ENCODE measurements at places on chromosomes 16 and 17. TPM values are rescaled to one million over a fixed set of nuclear protein-coding genes. Genes with fewer than 3 reads are reported as not detected.

The ATMIN gene
- 28.2 TPM for total RNA-seq

DNA sequence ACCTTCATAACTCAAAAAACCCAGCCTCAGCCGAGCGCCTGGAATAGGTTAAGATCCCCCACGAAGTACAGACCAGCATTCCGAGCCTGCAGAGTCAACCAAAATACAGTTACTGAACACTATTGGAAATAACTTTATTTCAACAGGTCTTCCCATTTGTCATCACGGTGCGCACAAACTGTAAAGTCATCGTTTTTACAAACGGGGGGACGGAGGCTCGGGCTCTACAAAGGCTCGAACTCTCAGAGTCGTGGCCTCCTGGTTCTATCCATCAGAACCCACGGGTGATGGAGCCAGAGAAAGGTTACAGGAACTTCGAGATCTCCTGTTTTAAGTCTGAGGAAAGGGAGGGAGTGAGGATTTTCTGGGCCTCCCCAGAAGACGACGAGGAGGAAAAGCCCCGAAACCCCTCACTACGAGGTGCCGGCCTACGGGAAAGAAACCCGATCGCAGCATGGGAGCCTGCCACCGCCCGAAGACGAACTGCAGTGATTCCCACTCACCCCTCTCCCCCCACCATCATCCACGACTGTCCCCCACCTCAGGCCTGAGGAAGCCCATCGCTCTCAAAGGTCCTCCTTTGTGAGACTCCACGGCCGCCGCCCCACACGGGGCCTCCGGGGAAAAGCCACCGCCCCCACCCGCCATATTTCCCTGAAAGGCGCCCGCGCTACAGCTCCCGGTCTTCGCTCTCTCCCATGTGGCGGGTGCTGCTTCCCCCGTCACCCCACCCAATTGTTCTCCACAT lies 917 bp downstream of the YWHAE start:
- peaks cover 57% of the 10 kb centered on the region for H3K4me1 ChIP-seq
- H3K4me3 ChIP-seq = peak overlapping the region; percentile 82
- no peaks in the 10 kb centered on the region for H3K27me3 ChIP-seq
- no peaks in the 10 kb centered on the region for H3K36me3 ChIP-seq

GRCh38 chr16:85844169-85844481 lies 44.6 kb downstream of the COX4I1 start:
- H3K4me1 ChIP-seq = no peaks in the 10 kb centered on the region
- no peak for DNase-seq
- H3K4me3 ChIP-seq = no peak overlapping the region
- no peaks in the 10 kb centered on the region for H3K36me3 ChIP-seq

DNA sequence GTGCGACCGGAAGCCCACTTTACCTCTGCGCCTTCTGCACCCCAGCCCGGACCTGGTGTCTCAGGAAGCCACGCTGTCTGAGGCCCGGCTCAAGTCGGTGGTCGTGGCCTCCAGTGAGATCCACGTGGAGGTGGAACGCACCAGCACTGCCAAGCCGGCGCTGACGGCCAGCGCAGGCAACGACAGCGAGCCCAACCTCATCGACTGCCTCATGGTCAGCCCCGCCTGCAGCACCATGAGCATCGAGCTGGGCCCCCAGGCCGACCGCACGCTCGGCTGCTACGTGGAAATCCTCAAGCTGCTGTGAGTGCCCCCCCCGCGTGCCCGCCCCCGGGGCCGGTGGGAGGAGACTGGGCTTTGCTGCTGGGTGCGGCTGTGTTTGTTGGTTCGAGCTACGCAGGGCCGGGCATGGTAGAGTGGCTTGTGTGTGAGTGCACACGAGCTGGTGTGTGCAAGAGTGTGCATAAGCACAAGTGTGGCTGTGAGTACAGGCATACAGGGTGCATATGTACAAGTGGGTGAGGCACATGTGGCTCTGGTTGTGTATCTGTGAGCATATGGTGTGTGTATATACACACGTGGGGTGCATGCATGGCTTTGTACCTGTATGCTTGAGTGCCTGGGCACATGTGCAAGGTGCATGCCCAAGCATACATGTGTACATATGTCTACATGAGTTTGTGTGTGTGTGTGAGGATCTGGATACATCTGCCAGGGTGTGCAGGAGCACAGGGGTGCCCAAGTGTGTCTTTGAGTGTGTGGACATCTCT lies 100.6 kb upstream of the PLCG2 start:
- no peak overlapping the region for H3K4me3 ChIP-seq
- H3K36me3 ChIP-seq = no peaks in the 10 kb centered on the region
- H3K27ac ChIP-seq = no peak overlapping the region
- peaks cover 15% of the 10 kb centered on the region for H3K4me1 ChIP-seq
- no peak for DNase-seq

The PRAC2 gene
- not detected for total RNA-seq

- no peaks in the 10 kb centered on the region for H3K4me1 ChIP-seq
- no peak overlapping the region for H3K27ac ChIP-seq
- H3K36me3 ChIP-seq = no peaks in the 10 kb centered on the region
- H3K4me3 ChIP-seq = no peak overlapping the region
- no peak for DNase-seq
Observed at GRCh38 chr17:11245187-11245586, 4.2 kb downstream of the SHISA6 start.

DNA sequence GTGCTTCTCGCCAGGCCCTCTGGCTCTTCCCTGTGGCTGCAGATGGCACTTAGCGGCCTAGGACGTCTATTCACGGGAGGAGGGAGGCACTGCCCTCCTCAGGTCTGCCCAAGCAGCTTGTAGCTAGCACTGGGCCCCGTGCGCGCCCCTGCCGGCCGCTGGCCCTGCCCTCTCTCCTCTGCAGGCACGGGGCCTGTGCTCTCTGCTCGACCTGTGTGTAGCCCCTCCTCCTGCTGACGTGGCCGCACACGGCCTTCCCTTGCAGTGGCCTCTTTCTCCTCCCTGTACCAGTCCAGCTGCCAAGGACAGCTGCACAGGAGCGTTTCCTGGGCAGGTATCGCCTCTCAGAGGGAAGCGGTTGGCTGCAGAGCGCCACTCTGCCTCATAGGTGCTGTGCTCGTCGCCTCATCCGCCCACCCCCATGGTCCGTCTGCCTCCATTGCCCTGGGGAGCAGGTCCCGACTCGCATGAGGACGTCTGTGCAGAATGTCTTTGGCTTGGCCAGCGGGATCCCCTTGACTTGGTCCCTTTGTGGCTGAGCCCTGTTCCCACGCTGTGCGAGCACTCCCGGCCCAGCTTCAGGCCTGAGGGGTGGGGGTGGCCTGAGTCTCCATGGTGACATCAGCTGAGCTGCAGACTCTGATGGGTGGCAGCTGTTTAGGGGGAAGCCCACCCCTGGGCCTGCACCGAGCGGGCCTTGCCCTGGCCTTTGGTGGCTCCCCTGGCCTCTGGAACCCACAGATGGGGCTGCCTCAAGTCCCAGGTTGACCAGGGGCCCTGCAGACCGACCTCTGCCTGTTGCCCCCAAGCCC lies 34.6 kb downstream of the TSC2 start:
- no peak overlapping the region for H3K4me3 ChIP-seq
- DNase-seq = no peak
- no peaks in the 10 kb centered on the region for H3K27me3 ChIP-seq

DNA sequence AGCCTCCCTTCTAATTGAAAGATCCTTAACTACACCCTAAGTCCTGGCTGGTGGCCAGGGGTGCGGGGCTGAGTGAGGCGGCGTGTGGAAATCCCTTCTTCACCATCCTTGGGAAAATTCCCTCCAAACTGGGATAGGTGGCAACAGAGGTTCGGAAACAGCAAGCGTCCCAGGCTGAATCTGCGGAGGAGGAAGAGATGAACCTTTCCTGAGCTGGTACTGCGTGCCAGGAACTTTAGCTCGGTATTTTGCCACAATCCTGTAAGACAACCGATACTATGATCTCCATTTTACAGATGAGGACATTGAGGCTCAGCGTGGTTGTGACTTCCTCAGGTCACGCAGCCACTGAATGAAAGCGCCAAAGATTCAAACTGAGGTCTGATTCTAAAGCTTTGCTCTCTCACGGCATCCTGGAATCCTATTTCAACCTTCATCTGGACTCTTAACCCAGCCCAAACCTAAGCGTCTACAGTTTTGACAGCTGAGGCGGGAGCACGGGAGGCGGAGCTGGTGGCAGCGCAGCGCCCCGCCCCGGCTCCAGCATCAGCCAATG lies 583 bp upstream of the CYLD start:
- H3K36me3 ChIP-seq = no peaks in the 10 kb centered on the region
- peaks cover 43% of the 10 kb centered on the region for H3K4me1 ChIP-seq
- peak overlapping the region; percentile 90 for H3K4me3 ChIP-seq

The FOXC2 gene
- 1.7 TPM for total RNA-seq

The ATXN2L gene
- total RNA-seq = 43.4 TPM

The GRAP gene
- 2.1 TPM for total RNA-seq

DNA sequence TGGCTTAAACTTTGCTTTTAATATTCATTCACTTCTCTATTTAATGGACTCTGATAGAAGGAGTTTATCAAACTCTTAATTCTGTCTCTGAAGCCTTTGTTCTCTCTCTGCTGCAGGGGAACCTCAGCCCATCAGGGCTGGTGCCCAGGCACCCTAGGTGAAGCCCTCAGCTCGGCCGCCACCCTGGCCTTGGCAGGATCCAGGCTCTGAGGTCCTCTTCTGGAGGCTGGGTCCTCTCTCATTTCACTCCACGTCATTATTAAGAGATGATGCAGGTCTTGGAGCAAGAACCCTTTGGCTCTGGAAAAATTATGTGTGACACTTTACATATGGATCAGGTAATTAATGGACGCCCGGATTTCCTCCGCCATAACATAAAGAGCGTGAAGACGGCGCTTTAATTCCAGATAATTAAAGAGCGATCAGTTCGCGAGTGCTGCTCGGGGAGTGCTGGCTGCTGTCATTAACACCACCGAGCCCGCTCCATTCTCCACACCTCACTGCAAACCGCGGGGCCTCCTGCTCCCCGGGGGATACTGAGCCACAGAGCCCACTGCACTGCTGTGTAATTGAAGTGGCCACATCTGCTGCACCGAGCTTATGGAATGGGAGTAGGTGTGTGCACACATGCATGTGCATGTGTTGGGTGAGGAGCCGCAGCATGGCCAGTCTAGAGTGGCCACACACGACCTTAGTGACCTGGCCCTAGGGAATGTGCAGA lies 259.4 kb upstream of the TNRC6C start:
- peaks cover 19% of the 10 kb centered on the region for H3K4me1 ChIP-seq
- no peaks in the 10 kb centered on the region for H3K36me3 ChIP-seq
- no peak for DNase-seq
- no peak overlapping the region for H3K27ac ChIP-seq
- no peak overlapping the region for H3K4me3 ChIP-seq

GRCh38 chr17:72702998-72703397 lies 389.5 kb downstream of the SLC39A11 start:
- no peaks in the 10 kb centered on the region for H3K4me1 ChIP-seq
- H3K4me3 ChIP-seq = no peak overlapping the region
- no peak for DNase-seq
- no peaks in the 10 kb centered on the region for H3K36me3 ChIP-seq
- no peak overlapping the region for H3K27ac ChIP-seq
- no peaks in the 10 kb centered on the region for H3K27me3 ChIP-seq

DNA sequence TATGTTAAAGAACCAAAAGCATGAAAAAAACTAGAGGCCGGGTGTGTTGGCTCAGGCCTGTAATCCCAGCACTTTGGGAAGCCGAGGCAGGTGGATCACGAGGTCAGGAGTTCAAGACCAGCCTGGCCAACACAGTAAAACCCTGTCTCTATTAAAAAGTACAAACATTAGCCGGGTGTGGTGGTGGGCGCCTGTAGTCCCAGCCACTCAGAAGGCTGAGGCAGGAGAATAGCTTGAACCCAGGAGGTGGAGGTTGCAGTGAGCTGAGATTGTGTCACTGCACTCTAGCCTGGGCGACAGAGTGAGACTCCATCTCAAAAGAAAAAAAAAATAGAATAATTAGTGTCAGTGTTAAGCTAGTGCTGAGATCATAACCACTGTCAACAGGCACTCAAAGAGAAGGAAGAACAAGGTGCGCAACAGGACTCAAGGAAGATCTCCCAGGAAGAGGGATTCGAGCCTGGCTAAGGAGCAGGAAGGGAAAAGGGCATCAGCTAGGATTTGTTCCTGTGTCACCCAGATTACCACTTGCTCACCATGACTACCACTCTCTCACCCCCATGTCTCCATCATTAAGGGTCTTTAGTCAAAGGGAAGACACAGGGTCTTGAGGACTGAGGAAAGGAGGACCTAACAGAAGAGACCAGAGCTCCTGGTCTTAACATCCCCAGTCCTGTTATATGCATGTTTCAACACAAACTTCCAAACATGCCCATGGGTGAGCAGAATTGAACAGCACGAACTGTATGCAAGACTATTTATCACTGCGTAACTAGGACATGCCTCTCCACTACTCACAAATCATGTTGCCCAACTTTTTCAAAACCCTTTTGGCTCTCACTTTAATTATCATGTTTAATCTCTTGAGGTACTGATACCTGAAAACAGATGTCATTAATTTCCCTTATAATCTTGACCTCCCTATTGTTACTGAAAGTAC lies 88.3 kb upstream of the PLEKHM1 start:
- H3K27me3 ChIP-seq = no peaks in the 10 kb centered on the region
- peaks cover 50% of the 10 kb centered on the region for H3K4me1 ChIP-seq
- no peak for DNase-seq
- no peak overlapping the region for H3K4me3 ChIP-seq

GRCh38 chr17:32672711-32673110 lies 185.9 kb downstream of the CDK5R1 start:
- no peaks in the 10 kb centered on the region for H3K4me1 ChIP-seq
- no peaks in the 10 kb centered on the region for H3K36me3 ChIP-seq
- H3K27me3 ChIP-seq = no peaks in the 10 kb centered on the region
- no peak overlapping the region for H3K27ac ChIP-seq
- DNase-seq = no peak

The CPHXL2 gene
- total RNA-seq = not detected

GRCh38 chr17:42913522-42913921 lies 12.9 kb downstream of the G6PC1 start:
- no peaks in the 10 kb centered on the region for H3K36me3 ChIP-seq
- H3K4me3 ChIP-seq = no peak overlapping the region
- no peak for DNase-seq
- H3K27me3 ChIP-seq = no peaks in the 10 kb centered on the region
- no peak overlapping the region for H3K27ac ChIP-seq

DNA sequence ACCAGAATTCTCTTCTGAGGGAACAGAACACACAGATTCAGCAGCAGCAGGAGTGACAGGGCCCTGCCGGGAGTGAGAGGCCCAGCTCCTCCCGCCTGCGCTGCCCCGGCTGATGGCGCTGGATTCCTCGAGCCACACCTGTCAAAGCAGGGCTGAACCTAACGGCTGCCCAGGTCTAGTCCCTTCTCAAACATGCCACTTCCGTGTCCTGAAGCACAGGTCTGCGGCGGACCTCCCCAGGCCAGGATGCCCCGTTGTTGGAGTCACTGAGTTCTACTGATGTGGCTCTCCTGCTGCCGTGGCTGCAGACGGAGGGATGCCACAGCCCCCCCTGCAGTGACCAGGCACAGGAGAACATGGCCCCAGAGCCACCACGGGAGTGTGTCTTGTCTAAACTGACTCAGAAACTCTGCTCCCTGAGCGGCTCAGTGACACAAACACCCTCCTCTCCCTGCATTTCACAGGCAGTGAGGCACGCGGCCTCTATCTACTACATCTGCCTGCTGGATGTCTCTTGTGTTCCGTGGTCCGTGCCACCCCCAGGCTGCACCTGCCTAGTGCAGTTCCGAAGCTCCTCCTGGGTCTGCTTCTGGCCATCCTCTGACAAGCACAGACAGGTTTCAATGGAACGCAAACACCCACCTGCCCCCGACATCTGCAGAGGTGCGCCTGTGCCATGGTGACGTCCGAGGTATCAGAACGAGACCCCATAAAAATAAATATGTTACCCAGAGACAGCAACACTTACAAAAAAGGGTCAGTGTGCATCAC lies 44.7 kb upstream of the DNAH17 start:
- no peak overlapping the region for H3K27ac ChIP-seq
- no peaks in the 10 kb centered on the region for H3K36me3 ChIP-seq
- peaks cover 15% of the 10 kb centered on the region for H3K4me1 ChIP-seq
- H3K27me3 ChIP-seq = no peaks in the 10 kb centered on the region
- no peak overlapping the region for H3K4me3 ChIP-seq

Data from esophagus muscularis mucosa (tissue), 4 donors.